Brain microvascular endothelial cell (primary cell): ENCODE measurements at places on chromosomes 2 and 18.

DNA sequence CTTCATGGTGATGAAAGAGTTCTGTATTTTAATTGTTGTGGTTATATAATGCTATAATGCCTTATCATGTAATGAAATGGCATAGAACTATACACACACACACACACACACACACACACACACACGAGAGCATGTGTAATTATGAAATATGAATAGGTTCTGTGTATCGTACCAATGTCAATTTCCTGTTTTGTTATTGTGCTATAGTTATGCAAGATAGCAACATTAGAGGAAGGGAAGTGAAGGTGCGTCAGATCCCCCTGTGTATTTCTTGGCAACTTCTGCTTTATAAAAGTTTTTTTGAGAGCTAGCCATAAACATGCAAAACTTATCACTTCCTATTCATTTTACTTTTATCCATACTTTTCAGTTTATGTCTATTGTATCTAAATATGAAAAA, 60.7 kb upstream of the ARHGAP15 start:
- DNase-seq, result no peak

DNA sequence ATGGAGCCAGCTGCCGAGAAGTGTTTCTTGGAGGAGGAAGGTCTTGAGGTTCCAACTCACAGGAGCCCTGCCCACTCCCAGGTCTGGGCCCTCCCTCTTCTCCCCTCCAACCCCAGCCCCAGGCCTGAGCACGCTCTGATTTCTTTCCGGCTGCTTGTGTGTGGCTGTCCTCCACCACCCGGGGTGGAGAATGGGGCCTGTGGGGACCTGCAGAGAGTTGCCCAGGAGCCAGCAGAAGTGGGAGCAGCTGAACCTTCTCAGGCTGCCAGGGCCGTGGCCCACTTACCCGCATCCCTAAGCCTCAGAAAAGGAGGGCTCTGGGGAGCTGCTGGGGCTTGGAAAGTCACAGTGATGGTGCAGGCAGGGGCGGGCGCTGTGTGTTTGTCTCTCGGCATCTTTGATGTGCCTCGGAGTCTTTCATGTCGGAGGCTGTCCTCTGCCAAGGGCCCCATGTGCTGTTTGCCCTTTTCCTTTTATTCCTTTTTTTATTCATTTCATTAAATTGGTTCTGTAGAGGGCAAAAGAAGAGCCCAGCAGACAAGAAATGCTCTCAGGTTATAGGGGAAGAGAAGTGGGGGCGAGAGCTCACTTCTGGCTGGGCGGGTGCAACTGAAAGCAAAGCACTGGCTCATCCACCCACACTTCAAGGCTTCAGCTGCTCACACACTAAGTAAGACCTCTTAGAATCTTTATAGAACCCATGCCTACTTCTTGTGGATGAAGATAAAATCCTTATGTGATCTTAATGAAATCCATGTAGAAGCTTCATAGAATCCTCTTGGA, 52.5 kb downstream of the SDC1 start:
- DNase-seq, result no peak

DNA sequence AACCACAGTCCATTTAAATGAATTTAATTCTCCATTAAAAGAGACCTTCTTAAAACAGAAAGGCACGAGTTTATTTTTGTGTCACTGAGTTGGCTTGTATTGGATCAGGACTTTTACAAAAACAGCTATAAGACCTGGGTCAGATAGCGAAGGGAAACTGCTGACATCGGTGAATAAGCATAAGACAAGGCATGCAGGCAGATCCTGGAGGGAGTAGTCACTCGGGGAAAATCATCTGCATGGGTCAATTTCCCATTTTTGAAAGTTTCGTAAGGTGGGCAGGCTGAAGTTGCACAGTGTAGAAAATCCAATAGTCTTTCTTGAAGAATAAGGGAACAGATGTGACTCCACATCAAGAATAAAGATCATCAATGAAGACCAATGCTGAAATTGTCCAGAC, 12.9 kb downstream of the IL36B start:
- no peak for DNase-seq

DNA sequence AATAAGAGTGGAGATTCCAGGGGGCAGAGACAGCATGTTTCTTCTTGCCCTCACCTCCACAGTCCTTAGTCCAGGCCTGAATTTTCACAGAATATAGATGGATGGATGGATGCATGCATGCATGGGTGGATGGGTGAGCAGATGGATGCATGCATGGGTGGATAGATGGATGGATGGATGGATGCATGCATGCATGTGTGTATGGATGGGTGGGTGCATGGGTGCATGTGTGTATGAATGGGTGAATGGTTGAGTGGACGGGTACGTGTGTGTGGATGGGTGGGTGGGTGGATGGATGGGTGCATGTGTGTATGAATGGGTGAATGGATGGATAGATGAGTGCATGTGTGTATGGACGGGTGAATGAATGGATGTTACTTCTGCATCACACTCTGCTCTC, 153.3 kb downstream of the CELF4 start:
- DNase-seq, result no peak

DNA sequence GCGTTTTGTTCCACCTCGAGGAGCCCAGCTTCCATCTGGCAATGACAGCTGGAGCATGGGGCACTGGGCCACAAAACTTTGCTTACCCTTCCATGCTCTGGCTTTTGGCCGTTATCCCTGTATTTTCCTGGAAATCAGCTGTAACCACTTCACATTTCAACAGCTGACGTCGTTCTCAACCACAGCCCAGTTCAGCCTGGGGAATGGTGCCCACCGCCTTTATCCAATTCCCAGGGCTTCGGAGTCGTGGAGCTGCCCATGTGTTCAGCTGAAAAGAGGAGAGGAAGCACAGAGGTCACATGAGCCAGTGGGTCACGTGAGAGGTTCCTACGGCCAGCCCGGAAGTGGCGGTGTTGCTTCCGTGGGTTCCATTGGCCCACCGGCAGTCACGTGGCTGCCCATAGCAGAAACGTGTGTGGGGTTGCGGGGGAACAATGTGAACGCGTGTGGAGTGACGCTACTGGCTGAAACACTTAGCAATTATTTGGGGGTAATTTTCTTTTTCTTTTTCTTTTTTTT, 16.7 kb upstream of the EDAR start:
- DNase-seq, result no peak

DNA sequence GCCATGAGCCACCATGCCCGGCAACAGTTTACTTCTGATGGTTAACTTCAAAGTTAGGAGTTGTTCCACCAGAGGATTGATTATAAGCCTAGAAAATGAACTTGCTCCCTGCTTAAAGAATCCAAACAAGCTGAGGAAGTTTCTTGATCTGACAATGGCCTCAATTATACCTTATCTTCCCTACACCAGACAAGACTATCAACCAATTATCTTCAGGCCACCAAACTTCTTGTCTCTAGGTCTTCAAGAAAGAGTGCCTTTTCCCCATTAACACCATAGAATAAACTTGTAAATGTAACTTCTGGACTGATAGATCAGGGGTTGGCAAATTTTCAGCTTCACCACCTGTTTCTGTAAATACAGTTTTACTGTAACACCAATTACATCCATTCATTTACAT, 15.0 kb downstream of the ZC3H8 start:
- DNase-seq, result no peak

DNA sequence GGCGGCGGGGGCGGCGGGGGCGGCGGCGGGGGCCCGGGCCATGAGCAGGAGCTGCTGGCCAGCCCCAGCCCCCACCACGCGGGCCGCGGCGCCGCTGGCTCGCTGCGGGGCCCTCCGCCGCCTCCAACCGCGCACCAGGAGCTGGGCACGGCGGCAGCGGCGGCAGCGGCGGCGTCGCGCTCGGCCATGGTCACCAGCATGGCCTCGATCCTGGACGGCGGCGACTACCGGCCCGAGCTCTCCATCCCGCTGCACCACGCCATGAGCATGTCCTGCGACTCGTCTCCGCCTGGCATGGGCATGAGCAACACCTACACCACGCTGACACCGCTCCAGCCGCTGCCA, 644 bp downstream of the ONECUT2 start:
- no peak for DNase-seq

DNA sequence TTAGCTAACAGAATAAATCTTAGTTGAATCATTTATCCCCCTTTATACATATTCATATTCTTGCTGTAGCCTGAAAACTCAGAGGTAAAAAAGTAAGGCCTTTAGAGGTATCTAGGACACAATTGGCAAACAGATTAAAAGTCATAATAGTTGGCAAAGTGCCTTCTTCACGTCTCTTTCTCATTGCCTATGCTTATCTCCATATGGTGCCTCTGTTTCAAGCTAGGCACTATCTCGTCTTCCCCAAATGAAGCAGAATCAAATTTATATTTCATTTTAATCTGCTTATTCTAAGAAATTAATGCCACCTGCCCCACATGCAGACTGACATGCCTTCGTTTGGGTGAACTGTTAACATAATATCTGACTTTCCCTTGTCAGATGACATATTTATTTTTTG, 245.4 kb downstream of the CDH2 start:
- no peak for DNase-seq

DNA sequence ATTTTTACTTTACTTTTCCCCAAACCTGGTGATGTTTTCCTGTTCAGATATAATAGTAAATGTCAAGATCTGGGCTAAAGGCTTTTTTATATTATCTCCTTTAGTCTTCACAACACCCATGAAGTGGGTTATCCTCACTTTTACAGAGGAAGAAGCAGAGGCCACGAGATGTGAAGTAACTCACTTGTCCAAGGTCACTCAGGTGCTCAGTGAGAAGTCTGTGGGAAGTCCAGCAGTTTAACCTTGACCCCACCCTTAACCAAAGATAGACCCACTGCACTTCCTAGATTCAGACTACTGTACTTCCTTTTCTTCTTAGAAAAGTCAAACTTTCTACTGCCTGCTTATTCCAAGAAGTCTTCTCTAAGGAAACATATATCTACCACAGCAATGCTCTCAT, 56.3 kb upstream of the STAT1 start:
- DNase-seq, result no peak

DNA sequence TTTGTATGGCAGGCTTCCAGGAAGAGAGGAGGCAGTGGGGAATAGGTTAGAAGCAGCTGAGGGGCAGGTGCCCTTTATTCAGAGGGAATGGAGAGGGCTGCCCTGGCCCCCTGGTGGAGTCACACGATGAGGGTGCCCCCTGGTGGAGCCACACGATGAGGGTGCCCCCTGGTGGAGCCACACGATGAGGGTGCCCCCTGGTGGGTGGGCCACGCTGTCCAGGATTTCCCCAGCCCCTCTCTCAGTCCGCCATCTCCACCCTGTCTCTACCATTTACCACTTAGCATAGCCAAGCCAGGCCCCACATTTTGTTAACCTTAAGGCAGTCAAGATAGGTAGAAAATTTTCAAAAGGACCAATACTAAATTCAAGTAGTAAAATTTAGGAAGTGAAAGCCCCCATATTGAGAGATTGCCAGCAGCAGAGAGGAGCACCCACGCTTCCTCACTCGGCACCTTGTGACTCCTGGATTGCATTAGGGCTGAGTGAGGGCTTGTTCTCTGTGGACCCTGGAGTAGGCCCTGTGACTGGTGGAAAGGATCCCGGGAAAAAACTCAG, 10.4 kb upstream of the FAM228A start:
- peak; percentile 1 for DNase-seq

GRCh38 chr2:19109518-19109917, 248.9 kb downstream of the OSR1 start:
- no peak for DNase-seq

GRCh38 chr2:236562434-236562833, 7.2 kb upstream of the ACKR3 start:
- no peak for DNase-seq

DNA sequence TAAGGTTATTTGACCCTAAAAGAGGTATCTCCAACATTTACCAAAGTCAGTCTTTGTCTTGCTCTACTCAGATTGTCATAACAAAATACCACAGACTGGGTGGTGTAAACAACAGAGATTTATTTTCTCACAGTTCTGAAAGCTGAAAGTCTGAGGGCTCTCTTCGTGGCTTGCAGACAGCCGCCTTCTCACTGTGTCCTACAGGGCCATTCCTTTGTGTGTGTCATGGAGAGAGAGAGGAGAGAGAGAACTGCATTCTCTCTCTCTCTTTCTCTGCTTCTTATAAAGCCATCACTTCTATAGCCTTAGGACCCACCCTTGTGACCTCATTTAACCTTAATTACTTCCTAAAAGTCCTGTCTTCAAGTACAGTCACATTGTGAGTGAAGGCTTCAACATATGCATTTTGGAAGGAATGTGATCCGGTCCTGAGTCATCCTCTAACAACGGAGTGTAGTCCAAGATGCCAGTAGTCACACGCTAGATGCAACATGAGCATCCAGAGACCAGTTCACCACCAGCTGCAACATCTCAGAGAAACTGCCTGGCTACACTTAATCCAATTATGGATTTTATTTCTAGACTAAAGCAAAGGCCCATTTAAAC, 130.2 kb downstream of the CD226 start:
- peak; percentile 76 for DNase-seq

GRCh38 chr18:47150029-47150823, at the start of gene HDHD2:
HDHD2 (minus strand) TSS chr18:47150500; CDS start chr18:47136439, 14,061 bp downstream.
- DNase-seq, result peak; percentile 64

DNA sequence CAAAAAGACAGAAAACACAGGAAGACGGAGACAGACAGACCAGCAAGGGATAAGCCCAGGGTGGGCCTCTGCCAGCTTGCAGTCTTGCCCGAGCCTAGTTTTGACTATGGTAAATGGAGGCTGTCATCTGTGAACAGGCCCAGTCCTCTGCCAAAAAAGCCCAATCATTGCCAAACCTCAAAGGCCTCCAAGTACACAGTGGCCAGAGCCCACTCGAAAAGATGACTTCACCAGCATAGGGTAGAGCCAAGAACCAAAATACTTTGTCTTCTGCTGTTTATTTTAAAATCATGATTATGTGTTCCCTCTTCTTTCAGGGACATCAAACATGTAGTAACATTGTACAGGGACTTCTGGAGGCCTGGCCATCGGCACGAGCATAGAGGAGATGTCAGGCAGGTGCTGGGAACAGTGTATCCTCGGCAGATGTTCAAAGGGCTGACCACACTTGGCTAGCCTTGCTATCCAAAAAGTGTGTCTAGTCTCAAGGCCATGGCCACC, 66.0 kb downstream of the TTC32 start:
- DNase-seq, result no peak

GRCh38 chr2:110639972-110640371, 37.9 kb downstream of the BUB1 start:
- no peak for DNase-seq

- DNase-seq, result no peak
Observed at GRCh38 chr2:142422769-142423168, 292.0 kb upstream of the LRP1B start.

GRCh38 chr18:59468821-59469220, 109.8 kb upstream of the LMAN1 start:
- DNase-seq, result no peak

DNA sequence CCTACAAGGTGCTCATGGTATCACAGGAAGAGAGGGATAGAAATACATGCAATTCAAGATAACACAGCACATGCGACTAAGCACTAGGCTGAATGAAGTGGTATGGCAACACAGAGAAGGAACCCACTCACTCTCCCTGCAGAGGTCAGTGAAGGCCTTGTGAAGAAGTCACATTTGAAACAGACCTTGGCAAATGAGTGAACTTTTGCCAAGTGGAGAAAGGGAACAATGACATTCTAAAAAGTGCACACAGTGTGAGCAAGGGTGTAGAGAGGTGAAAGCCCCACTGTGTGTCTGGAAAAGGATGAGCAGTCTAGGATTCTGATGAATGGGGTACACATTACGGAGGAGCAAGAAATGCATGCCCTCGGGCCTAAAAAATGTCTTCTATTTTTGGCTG, 23.3 kb downstream of the KLF7 start:
- no peak for DNase-seq

- DNase-seq, result peak; percentile 71
Observed at GRCh38 chr2:84958135-84959059, 12.6 kb upstream of the KCMF1 start.
